ENCODE measurements at places on chromosomes 12 and 14.

DNA sequence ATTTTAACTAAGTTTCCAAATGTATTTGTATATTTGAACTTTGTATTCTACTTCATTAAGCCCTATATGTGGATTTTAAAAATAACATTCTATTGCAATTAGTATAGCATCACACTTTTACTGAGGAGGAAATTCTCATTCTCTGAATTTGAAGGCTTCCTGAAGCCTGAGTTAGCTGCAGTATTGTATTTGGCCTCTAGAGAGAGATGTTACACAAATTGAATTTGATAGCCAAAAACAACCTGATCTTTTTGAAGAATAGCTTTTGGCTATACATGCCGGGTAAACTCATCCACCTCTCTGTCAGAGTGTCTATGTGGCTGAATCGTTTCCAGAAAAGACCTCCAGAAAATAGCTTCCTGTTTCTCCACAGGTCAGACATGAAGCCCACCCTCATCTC is 316.5 kb upstream of the OR4E1 start:
- peak; percentile 5 for DNase-seq

GRCh38 chr12:52091061-52091460 is 11.6 kb downstream of the SMIM41 start:
- DNase-seq, result no peak

- peak; percentile 93 for DNase-seq
Measured at GRCh38 chr14:53391156-53391555, 238.0 kb upstream of the DDHD1 start.

DNA sequence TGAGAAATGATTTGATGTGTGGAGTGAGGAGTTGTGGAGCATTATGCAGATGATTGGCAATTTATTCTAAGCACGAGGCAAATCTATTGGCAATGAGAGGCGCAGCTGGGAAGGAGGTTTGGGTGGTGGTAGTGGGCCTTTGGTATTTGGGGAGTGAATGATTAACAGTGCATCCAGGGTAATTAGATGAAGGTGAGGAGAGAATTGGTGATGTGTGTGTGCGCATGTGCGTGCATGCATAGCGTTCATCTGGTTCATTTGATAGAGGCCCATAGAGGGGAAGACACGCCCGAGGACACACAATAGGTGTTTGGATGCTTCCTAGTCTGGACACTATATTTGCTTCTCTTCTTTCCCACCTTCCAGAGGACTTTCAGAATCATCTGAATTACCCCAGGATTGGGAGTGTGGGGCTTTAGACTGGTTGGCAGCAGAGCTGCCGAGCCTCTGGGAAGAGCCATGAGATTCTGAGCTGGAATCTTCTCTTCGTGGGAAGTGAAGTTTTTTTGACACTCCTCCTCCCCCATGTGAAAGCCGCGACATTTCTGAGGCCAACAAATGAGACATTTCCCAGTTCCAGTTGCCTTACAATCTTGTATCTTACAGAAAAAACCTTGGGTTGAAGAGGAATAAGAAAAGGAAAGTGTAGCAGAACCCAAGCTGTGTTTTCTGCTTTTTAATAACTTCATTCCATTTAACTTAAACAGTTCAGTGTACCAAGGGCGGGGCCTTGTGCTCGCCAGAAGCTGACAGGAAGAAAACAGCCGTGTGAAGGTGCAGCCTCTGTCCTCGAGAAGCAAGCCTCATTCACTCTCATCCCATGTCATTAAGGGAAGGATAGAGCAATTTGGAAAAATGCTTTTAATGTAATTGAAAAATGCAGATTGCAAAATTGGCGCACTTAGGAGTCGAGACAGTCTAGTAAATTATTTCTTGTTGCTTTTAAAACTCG is 65.2 kb downstream of the SLC25A47 start:
- DNase-seq, result no peak

- no peak for DNase-seq
Measured at GRCh38 chr14:99855271-99855670, 62.1 kb downstream of the EML1 start.

GRCh38 chr12:18242380-18243089 is 18.8 kb upstream of the PIK3C2G start:
- no peak for DNase-seq

DNA sequence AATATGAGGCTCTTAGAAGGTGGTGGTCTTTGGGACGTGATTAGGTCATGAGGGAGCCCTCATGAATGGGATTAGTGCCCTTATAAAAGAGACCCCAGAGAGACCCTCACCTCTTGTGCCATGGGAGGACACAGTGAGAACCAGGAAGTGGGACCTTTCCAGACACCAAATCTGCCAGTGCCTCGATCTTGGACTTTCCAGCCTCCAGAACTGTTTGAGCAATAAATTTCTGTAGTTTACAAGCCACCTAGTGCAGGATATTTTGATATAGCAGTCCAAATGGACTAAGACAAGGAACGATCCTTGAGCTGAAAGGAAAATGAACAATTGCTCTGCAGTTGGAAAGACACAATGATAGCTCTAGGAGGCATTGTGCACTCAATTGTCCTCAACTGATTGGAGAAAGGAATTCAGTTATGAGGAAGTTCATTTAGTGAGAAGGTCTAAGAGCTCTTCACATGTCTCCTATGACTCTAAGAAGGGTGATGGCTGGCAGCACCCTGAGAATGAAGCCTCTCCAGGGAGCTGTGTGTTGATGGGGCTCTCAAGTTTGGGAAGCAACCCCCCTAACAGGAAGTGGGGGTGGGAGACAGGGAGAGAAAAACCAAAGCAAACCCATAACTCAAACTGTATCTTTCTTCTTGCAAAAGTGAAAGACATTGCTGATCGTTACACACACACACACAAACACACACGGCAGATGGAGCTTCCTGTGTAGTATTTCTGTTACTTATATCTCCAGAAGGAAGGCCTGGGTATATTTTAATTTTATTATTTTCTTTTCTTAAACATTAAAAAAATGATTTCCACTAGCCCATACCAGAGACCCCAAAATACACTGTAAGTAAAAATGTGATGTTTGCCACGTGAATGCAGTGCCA is 21.0 kb downstream of the CHST11 start:
- no peak for DNase-seq

DNA sequence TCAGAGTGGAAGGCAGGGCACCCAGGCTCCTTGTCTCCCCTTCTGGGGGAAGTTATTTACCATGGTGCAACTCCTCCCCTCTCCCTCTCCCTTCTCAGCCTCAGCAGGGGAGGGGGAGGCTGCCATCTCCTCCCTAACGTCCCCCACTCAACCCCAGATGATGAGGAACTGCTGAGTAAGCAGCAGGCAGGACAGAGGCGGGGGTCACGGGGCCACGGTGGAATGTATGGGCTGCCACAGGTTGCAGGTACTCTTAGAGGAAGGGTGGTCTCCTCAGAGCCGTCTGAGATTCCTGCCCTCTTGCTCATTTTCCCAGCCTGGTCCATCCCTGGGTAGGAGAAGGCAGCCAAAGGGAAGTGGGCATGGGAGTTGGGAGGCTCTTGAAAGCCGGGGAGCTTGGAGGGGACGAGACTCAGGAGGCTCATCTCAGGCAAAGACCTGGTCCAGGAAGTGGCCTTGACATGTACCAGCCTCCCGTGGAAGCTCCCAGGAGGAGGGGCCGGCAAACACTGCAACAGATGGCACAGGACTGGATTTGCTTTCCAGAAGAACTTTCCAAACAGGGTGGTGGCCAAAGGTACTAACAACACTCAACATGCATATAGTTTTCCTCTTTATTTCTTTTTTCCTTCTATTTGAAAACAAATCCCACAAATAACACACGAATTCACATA is 19.0 kb downstream of the RIN3 start:
- DNase-seq, result no peak

DNA sequence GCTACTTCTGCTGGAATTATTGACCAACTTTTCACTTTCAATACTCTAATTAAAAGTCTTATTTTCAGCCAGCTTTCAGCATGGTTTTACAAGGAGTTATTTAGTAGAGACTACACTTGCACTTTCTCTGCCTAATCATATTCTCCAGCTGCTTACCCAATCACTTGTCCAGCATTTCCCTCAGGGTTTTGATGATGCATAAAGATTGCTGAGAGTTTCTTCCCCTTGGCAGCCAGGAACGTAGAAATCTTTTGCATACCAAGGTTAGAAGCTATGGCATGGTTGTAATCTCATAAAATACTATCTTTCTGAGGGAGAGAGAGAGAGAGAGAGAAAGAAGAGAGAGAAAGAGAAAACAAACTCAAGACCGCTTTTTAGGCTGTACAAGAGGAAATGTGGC is 10.8 kb downstream of the OR4Q3 start:
- no peak for DNase-seq

GRCh38 chr12:10012630-10013330 is 2.4 kb downstream of the CLEC12B start:
- no peak for DNase-seq

GRCh38 chr14:89221109-89221810 is 195.8 kb downstream of the FOXN3 start:
- peak; percentile 60 for DNase-seq

- DNase-seq, result no peak
Measured at GRCh38 chr14:23398348-23398747, 9.7 kb downstream of the MYH6 start.

GRCh38 chr14:89419973-89420482 is 3.0 kb upstream of the FOXN3 start:
- no peak for DNase-seq

- no peak for DNase-seq
Measured at GRCh38 chr14:53858345-53858684, 98.3 kb downstream of the BMP4 start.

GRCh38 chr14:94923786-94924185 is 153.9 kb upstream of the GSC start:
- no peak for DNase-seq

- DNase-seq, result no peak
Measured at GRCh38 chr12:80016684-80017083, 81.8 kb upstream of the PPP1R12A start.

DNA sequence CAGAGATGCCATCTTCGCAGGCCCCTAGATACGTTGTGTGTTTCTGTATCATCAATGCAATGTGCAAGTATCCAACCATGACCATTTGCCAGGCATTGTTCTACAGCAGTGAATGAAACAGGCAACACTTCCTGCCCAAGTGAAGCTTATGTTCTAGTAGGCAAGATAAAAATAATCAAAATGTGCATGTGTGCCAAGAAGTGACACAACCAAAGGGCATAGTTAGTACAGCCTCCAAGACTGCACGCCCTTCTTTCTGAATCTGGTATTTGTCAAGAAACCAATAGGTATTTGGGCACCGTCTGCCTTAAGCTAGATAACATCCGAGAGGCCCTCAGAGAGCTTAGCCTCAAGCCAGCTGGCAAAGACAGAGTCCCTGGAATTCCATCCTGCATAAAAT is 152.0 kb downstream of the TMEM132C start:
- no peak for DNase-seq

DNA sequence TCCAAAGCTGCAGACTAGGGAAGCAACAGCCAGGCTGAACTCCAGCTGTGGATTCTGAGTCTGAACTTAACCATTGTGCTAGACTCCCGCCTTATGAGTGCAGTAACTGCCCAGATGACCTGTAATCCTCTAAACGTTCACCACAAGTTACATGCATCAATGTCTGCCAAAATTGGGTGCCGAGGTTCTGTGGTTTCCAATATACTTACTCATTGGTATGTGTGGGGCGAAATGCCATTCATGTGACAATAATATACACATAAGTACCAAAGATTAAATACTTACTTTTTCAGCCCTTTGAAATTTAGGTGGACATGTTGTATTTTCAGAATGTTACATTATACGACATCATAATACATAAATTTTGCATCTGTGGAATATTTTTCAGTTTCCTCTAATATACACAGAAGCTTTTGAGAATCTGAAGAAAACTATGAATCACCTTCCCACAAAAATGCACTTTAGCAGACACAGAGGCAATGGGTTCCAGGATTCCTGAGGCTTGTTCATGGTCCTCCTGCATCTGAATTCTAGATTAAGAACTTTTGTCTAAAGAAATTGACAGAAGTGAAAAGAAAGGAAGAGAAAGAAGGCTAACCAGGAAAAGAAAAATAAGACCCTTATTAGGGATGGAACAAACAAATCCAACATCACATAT is 31.7 kb downstream of the GRIP1 start:
- DNase-seq, result peak; percentile 96

- no peak for DNase-seq
Measured at GRCh38 chr12:49664591-49665239, 41.4 kb downstream of the PRPF40B start.

GRCh38 chr14:104865081-104865630 is at the start of gene CEP170B:
TSS of gene CEP170B (plus strand) at chr14:104865268. CDS start at chr14:104868451, 3,183 bp downstream.
- DNase-seq, result peak; percentile 14

DNA sequence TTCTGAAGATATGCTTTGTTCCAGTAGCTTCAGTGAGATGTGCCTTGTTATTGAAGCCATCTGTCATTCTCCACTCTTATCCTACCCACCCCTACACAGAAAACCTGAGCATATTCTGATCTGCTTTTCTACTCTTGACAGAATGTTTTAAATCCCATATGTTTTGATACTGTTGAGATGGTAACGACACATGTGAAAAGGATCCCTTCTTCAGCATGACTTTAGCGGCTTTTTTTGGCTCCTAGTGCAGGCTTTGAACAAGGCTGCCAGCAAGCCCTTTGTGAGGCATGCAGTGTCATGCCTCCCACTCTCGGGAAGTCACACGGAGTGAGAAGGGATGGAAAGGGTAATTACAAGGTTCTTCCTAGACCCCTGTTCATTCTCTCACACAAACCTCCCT is 228.8 kb upstream of the RGS6 start:
- peak; percentile 66 for DNase-seq

GRCh38 chr12:26327975-26328644 is 132.7 kb downstream of the SSPN start:
- DNase-seq, result no peak

GRCh38 chr12:117695956-117696355 is 272.8 kb downstream of the KSR2 start:
- DNase-seq, result no peak
